ENCODE measurements at places on chromosomes 3 and 15.

DNA sequence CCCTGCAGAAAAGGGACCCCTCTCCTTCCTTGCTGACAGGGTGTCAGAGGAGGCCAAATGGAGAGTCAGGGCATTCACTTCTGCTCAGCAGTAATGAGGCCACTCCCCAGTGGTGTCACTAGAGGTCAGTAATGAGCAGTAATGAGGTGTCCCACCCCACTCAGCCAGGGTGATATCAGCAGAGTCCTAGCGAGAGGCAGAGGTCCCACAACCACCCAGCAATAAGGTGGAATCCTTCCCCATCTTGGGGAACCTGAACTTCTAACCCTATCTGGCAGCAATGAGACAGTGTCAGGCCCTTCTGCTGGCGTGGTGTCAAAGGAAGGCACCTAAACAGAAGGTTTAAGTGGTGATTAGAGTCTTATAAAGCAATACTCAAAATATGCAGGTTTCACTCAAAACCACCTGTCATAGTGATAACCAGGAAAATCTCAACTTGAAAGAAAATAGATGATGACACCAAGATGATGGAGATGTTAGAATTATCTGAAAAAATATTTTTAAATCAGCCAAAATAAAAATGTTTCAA is 12.9 kb downstream of the OCA2 start:
- no peak for DNase-seq

- DNase-seq = no peak
These were observed 7.0 kb downstream of the CLDN11 start for GRCh38 chr3:170425491-170426239.

GRCh38 chr15:60918234-60918959 is 310.7 kb downstream of the RORA start:
- no peak for DNase-seq

DNA sequence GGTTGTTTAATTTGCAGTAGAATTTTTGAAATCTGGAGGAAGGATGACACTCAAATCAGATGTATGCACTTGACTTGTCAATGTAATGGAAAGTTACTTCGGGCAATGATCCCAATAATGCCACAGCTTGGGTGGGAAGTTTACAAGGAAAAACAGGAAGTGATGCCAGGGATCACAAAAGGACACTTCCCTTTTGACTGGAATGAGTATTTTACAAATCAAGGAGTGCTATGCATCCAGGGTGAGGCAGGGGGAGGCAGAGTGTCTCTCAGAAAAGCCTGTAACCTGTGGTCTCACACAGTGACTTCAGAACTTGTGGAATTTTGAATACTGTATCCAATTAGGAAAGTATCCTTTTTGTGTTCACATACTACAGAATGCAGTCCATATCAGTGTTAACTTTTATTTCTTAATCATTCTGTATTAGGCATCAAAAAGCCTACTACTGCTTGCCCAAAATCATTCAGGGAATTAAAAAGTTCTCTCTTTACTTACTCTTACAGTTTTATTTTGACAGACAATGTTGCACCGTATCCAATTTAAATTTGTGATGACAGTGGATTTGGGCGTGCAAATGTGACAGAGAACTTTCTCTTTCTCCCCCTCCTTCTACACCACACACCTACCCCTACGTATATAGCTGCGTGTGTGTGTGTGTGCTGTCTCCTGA is 445.1 kb downstream of the MECOM start:
- DNase-seq = no peak

- no peak for DNase-seq
These were observed 22.0 kb downstream of the RBP1 start for GRCh38 chr3:139517321-139518065.

DNA sequence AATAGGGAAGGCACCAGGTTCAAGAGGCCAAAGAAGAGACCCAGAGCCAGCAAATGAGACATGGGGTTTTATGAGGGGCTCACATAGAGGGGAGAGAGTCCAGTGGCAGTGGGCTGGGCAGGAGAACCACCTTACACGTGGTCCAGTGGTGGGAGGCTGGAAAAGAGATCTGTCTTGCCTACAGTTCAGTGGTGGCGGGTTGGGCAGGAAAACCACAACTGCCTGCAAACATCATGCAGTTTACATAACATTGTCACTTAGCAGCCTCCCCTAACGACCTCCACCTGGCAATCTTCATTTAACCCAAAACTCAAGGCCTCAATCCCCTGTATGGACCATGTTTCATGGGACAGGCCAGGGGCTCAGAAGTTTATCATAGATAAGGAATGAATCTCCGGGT is 29.1 kb downstream of the CRYGS start:
- no peak for DNase-seq

GRCh38 chr3:174462916-174463315 is 396.2 kb upstream of the NAALADL2 start:
- DNase-seq = no peak

- DNase-seq = no peak
These were observed 308.6 kb downstream of the MECOM start for GRCh38 chr3:169354774-169355501.

- no peak for DNase-seq
These were observed 15.6 kb downstream of the THBS1 start for GRCh38 chr15:39596358-39597051.

- no peak for DNase-seq
These were observed 10.0 kb downstream of the PRKCD start for GRCh38 chr3:53171064-53171418.

GRCh38 chr3:148789906-148790305 is 37.7 kb upstream of the CPB1 start:
- no peak for DNase-seq

DNA sequence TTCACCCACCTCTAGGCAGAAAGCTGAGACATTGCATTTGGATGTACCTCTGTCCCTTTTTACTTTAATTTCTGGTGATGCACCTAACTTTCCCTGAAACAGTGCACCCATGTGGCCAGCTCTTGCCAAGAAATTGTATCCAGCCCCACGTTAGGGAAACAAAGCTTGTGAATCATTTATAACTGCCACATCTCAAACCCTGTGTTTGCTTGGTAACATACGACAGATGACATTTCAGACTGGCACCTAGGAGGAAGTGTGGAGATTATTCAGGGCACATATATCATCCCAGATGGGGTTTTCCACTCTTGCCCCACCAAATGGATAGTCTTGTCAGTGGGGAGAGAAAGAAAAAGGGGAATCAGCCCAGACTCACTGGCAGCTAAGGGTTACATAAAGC is 2.1 kb downstream of the CYB561D2 start:
- no peak for DNase-seq

DNA sequence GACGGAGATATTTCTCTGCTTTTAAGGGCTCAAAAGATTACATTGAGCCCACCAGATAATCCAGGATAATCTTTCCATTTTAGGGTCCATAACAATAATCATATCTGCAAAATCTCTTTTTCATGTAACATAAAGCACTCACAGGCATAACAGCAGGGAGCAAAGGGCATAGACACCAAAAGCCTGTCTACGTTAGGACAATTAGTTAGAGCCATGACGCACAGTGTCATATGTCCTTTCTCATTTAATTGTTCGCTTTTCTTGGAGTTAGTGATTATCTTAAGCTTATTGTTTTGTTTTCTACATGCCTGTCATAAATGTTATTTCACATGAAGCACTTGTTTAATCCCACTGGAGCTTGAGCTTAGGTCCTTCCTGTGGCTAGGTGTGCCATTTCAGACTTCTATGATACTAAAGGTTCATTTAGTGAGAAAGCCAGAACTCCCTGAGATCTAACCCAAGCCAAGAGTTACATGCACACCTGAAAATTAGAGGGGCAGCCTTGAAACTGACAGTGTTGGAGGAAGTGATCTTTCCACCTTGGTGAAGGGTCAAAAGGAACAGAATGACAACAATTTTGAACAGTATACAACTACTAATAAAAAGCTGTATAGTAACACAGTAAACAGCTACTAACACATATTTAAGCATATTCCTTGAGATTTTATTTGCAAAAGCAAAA is 11.7 kb upstream of the HHATL start:
- DNase-seq = no peak

DNA sequence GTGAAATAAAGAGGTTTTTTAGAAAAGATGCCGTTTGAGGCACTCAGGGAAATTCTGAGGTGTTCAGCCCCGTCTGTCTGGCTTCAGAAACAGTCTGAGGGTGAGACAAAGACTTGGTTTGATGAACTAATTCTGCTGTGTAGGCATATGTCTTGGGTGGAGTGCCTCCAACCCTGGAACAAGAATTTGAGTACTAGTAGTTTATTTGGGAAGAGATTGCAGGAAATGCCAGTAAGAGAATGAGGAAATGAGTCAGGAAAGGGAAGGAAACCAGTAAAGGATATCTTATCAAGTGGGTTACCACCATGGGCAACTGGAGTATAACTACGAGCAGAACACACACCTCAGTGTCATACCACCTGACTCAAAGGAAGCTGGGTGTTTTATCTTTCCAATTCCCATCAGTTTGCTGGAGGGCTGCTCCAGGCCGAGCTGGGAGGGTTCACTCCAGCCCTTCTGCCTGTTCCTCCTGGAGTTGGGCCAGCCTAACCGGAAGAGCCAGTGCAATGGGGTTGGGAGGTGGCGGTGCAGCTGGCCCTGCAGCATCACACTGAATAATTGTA is 75.3 kb downstream of the TGFBR2 start:
- no peak for DNase-seq

DNA sequence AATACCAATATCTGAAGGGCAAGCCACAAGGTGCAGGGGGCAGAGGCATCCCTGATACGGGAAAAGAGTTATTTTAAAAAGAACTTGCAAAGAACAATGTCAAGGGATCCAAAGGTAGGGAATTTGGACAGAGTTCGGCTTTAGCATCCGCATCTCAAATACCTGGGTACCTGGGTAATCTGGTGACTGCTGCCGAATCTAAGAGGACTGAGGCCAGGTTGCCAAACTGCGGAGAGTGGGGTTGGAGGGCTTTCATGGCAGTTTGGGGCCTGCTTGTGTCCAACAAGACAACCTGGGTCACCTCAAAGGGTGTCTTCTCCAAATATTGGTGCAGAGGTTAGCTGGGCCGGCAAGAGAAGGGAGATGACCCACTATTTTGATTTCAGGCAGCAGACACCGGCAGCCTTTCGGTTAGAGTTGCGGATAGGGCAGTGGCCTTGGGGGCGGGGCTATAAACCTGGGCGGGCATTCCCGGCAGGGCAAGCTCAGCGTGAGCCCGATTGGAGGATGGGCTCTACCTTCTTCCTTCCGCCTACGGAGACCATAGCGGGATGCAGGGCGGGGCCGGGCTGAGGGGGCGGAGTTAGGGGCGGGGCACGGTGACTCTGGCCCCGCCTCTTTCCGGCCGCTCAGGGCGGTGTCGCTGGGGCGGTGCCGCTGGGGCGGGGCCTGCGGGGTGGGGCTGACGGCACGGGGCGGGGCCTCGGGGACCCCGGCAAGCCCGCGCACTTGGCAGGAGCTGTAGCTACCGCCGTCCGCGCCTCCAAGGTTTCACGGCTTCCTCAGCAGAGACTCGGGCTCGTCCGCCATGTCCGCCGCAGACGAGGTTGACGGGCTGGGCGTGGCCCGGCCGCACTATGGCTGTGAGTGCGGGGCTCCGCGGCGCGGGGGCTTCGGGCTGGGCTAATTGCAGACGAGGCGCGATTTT is at the start of gene IQGAP1:
Gene IQGAP1, plus strand, starts transcription at position 709 of the 928 bp plus-strand sequence. Its CDS starts 100 bp downstream, at position 809.
- DNase-seq = no peak

- no peak for DNase-seq
These were observed 53.5 kb downstream of the RAP2B start for GRCh38 chr3:153215497-153215896.

- no peak for DNase-seq
These were observed 2.0 kb downstream of the B2M start for GRCh38 chr15:44713006-44713966.

GRCh38 chr3:46221938-46222337 is 13.8 kb upstream of the CCR1 start:
- DNase-seq = no peak

- no peak for DNase-seq
These were observed 18.2 kb upstream of the SPTSSB start for GRCh38 chr3:161389445-161390035.

- DNase-seq = no peak
These were observed 67.1 kb downstream of the SUCLG2 start for GRCh38 chr3:67587301-67587700.

DNA sequence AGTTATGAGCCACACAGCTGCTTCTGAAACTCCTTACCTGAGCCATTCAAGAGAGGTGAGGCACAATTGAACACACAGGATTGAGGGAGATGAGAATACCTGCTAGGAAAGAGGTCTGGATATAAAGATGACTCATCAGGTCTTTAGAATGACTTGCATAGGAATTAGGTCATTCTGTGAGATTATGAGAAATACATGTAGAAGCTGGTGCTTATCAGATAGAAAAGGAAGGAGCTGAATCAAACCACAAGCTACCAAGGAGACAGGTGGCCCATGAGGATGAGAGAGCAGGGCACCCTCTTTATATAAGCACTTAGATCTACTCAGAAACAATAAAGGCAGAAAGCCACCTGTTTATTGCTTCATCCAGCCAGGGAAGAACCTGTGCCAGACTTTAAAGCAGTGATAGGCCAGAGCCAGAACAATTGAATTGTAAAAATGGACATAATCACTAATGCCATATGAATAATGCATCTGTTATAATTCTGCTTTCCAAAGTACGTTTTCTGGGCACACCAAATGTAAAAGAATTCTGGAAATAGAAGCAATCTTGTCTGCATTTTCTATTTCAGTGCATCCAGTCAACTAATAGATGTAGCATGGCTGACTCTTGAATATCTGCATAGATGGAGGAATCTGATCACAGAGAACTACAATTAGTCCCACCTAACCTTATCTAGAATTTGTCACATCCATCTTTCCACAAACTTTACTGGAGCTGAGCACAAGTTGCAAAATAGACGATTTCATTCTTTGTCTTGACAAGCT is 74.9 kb downstream of the PIK3R4 start:
- no peak for DNase-seq

DNA sequence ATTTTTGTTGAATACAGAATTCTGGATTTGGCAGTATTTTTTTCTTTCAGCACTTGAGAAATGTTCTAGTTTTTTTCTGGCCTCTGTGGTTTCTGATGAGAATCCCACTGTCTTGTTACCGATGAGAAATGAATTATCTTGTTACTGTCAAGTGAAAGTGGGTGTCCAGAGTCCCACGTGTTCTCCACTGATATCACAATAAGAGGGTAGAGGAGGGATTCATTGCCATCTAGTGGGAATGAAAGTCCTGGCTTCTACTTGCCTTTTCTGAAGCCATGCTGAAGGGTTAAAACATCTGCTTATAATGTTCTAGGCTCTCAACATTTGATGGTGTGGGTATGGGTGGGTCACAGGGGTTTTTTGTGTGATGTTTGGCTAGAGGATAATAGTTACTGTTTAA is 66.1 kb downstream of the SEC22A start:
- no peak for DNase-seq

- DNase-seq = no peak
These were observed 64.4 kb downstream of the SLC9A9 start for GRCh38 chr3:143783851-143784370.

DNA sequence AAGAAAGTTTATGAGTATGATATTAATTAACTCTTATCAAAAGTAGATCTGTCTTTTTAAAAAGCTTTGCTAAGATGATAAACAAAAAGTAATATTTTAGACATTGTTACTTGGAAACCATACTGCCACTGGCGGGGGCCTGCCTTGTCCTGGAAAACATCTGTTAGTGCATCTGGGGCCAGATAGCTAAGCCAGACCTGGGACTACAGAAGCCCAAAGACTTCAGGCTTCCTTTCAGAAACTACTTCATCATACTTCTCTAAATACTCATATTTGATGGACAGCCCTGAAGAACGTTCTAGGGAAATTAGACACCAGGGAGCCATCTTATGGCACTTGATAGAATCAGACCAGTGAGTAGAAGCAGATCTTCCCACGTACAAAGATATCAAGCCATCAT is 795.4 kb upstream of the SEMA6D start:
- no peak for DNase-seq

- no peak for DNase-seq
These were observed 111.5 kb downstream of the ZNF609 start for GRCh38 chr15:64571857-64572291.

- no peak for DNase-seq
These were observed 116.8 kb downstream of the FBLN2 start for GRCh38 chr3:13665582-13666226.

Measured in cortex of kidney (tissue), 1 donor.